Dermis microvascular lymphatic vessel endothelial cell (primary cell): ENCODE measurements at places on chromosomes 4 and X. TPM values are rescaled to one million over a fixed set of nuclear protein-coding genes. Genes with fewer than 3 reads are reported as not detected.

Gene C4orf51
- not detected in 2 replicates for total RNA-seq

Gene EVC2
- 7.1 and 10.4 TPM in 2 replicates for total RNA-seq

Gene TCEANC
- total RNA-seq: 1.2 and 1.6 TPM in 2 replicates

Gene PCSK1N
- under 0.01 and 0.13 TPM in 2 replicates for total RNA-seq

Gene TBC1D19
- total RNA-seq: 7.1 and 7.5 TPM in 2 replicates

Gene LRBA
- 41.8 and 53.9 TPM in 2 replicates for total RNA-seq

Gene PCDH19
- total RNA-seq: 0.13 and 0.25 TPM in 2 replicates

Gene CT47A1
- not detected in 2 replicates for total RNA-seq

Gene GLRA3
- not detected in 2 replicates for total RNA-seq

Gene NWD2
- total RNA-seq: not detected in 2 replicates

Gene TRIM61
- total RNA-seq: not detected in 2 replicates

Gene MCUB
- 36.5 and 54.3 TPM in 2 replicates for total RNA-seq

Gene ZCCHC18
- 1.2 and 3.3 TPM in 2 replicates for total RNA-seq

Gene SPIN2A
- 0.13 TPM in 2 replicates for total RNA-seq

Gene WAS
- 0.25 TPM in 1 of 2 replicates, not detected in the other for total RNA-seq

Gene FREM3
- 0.13 TPM in 2 replicates for total RNA-seq
